ENCODE measurements at places on chromosomes 3 and 15. TPM values are rescaled to one million over a fixed set of nuclear protein-coding genes. Genes with fewer than 3 reads are reported as not detected.

Gene PLSCR2
- total RNA-seq: 0.35 TPM

Gene PLCL2
- 48.8 TPM for total RNA-seq

DNA sequence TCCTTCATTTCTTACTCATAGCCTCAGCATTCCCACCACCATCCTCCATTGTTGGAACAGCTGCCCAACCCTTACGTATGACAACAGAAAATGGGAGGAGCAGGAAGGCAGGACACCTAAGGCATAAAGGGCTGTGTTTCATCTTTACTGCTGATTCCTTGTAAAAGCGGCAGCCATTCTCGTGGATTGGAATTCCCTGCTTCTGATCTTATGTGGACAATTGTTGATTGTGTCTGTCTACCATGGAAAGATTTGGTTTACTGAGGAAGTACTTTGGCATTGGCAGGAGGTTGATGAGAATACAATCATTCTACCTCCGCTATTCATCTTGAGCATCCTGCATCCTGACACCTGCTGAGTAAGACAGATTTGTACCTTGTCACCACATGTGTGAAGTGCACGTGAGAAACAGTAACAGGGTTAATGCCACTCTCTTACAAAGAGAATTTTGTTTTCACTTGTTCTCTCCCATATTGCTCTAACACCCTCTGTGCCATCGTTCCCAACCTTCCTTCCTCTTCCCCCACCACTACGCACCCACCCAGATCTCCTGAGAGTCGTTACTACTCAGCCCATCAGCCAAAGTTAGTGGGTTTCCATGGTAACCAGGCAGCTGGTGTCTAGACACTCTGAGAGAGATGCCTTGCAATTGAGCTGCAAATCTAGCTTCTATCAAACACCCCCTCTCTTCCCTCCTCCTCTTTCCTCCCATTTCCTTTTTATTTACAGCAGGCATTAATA is 75.7 kb downstream of the GAP43 start:
- DNase-seq: no peak
- no peaks in the 10 kb centered on the region for H3K36me3 ChIP-seq
- H3K4me1 ChIP-seq: no peaks in the 10 kb centered on the region
- no peak overlapping the region for H3K4me3 ChIP-seq
- H3K27me3 ChIP-seq: peaks cover 2% of the 10 kb centered on the region

- DNase-seq: no peak
- H3K27ac ChIP-seq: no peak overlapping the region
- H3K4me3 ChIP-seq: no peak overlapping the region
These were observed 99.1 kb downstream of the OXSM start for GRCh38 chr3:25888892-25889524.

GRCh38 chr3:52682016-52682415 is 3.7 kb downstream of the PBRM1 start:
- H3K27ac ChIP-seq: no peak overlapping the region
- no peak overlapping the region for H3K4me3 ChIP-seq
- peaks cover 47% of the 10 kb centered on the region for H3K4me1 ChIP-seq
- peaks cover 58% of the 10 kb centered on the region for H3K36me3 ChIP-seq
